ENCODE measurements at places on chromosomes 4 and X.

GRCh38 chrX:142711796-142712290, 313.9 kb upstream of the SPANXN4 start:
- no peak for DNase-seq

DNA sequence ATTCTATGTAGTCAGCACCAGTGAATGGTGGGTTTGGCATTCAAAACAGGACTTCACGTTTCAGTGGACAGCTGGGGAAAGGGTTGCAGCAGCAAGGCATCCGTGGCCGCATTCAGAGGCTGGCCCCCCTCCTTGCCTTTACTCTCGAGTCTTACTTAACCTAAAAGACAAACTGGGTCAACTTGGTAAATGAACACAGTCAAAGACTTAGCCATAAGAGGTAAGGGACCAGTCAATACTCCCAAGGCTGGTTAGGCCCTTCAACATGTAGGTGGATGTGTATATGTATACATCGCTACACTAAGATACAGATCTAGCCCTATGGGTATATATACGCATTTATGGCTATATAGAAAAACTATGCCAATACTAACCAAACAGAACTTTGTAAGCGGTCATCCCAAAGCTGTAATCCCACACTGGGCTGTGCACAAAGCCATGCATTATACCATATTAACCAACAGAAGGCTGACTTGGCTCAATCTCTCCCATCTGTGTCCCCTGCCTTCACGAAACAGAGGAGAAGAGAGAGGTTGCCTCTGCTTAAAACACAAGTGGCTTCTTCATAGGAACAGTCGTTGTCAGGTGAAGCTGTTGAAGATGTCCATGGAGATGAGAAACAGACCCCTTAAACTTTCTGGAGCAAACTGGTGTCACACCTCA, 61.9 kb downstream of the TSC22D3 start:
- no peak for DNase-seq

DNA sequence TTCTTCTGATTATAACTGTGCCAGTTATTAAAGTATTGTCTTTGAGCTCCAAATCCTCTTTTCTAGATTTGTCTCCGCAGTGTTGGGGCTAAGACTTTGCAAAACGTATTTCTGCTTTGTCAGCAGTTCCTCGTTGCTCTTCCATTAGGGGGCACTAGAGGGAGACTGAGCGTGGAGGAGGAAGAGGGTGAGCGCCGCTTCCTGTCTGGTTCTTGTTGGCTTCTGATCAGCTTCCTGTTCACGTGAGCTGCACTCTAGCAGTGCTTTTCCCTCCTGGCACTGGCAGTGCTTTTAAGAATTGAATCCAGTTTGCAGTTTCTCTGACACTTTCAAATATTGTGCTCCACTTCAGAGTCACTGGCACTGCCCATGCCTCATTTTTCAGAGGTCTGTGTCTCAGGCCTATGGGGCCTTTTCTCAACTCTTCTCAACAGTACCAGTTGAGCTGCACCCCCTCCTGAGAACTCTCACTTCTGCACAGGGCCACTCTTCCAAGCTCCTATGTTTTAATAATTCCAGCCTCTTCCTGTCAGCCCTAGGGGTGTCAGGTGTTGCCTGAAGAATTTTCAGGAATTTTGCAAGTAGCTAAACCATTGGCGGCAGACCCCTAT, 54.4 kb upstream of the LCORL start:
- no peak for DNase-seq

DNA sequence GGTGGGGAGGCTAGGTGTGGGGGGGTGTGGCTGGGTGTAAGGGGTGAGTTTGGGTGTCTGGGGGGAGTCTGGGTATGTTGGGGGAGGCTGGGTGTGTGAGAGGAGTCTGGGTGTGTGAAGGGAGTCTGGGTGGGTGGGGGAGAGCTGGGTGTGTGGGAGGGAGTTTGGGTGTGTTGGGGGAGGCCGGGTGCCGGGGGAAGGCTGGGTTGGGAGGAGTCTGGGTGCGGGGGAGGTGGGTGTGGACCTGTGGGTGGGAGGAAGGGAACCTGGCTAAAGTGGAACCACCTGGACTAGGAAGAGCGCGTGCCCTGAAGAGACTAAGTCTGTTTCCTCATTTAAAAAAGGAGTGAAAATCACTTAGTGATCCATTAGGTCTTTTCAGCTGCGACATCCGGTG, 18.3 kb downstream of the SPON2 start:
- no peak for DNase-seq
